ENCODE measurements at places on chromosomes 3 and 15. TPM values are rescaled to one million over a fixed set of nuclear protein-coding genes. Genes with fewer than 3 reads are reported as not detected.

- no peaks in the 10 kb centered on the region for H3K36me3 ChIP-seq
- DNase-seq = no peak
- H3K27ac ChIP-seq = no peak overlapping the region
- no peaks in the 10 kb centered on the region for H3K4me1 ChIP-seq
- H3K27me3 ChIP-seq = no peaks in the 10 kb centered on the region
- no peak overlapping the region for H3K4me3 ChIP-seq
These were observed 66.5 kb upstream of the GPR149 start for GRCh38 chr3:154496540-154496939.

- H3K4me1 ChIP-seq = peaks cover 6% of the 10 kb centered on the region
- DNase-seq = no peak
- H3K27me3 ChIP-seq = no peaks in the 10 kb centered on the region
- H3K36me3 ChIP-seq = peaks cover 25% of the 10 kb centered on the region
- no peak overlapping the region for H3K4me3 ChIP-seq
These were observed 44.6 kb upstream of the LRRC58 start for GRCh38 chr3:120393761-120394160.

GRCh38 chr3:94460931-94461330 is 398.1 kb downstream of the NSUN3 start:
- no peak overlapping the region for H3K4me3 ChIP-seq
- no peak for DNase-seq
- no peaks in the 10 kb centered on the region for H3K36me3 ChIP-seq
- no peaks in the 10 kb centered on the region for H3K27me3 ChIP-seq

DNA sequence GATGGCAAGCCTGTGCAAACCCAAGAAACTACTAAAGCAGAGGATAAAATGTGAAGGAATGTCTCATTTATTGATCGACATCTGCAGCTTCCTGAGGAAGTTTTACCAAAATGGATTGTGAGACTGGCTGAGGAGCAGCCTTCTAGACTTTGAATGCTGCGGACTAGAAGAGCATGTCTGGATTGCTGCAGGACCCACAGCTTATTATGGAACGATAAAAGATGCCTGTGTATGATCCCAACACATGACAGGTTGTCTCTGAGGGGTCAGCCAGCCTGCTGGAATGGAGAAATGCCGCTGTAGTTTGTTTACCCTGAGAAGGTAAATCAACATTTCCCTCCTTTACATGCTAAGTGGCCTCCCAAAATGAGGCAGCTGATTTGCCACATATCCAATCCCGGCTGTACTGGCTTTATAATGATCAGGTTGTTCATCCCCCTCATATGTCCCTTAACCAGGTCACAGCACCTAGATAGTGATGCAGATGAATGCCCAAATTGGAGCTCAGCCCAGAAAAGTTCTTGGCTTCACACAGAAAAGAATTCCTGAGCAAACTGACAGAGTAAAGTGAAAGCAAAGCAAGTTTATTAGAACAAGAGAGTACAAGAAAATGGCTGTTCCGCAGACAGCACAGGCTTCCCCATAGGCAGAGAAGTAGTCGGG is 63.9 kb downstream of the IL12A start:
- H3K4me1 ChIP-seq = peaks cover 4% of the 10 kb centered on the region
- H3K36me3 ChIP-seq = no peaks in the 10 kb centered on the region
- peaks cover 2% of the 10 kb centered on the region for H3K27me3 ChIP-seq
- DNase-seq = no peak
- no peak overlapping the region for H3K4me3 ChIP-seq

GRCh38 chr15:101161656-101162055 is 90.2 kb downstream of the CHSY1 start:
- DNase-seq = no peak
- no peaks in the 10 kb centered on the region for H3K27me3 ChIP-seq
- peaks cover 3% of the 10 kb centered on the region for H3K36me3 ChIP-seq
- no peak overlapping the region for H3K4me3 ChIP-seq
- H3K27ac ChIP-seq = no peak overlapping the region

DNA sequence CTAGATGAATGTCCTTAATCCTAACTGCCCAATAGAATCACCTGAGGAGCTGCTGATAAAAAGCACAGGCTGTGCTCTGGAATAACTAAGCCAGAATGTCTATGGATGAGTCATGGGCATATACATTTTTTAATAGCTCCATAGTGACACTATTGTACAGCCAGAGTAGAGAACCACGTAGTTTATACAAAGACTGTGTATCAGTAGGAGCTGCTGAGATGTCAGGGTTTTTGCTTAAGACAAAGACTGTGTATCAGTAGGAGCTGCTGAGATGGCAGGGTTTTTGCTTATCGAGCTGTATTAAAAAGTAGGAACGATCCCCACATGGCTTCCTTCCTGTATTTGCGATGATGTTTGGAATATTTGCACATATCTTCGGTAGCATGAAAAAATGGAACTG is 137.4 kb downstream of the SV2B start:
- no peaks in the 10 kb centered on the region for H3K36me3 ChIP-seq
- no peak for DNase-seq
- H3K4me1 ChIP-seq = no peaks in the 10 kb centered on the region
- no peak overlapping the region for H3K27ac ChIP-seq
- peaks cover 24% of the 10 kb centered on the region for H3K27me3 ChIP-seq

DNA sequence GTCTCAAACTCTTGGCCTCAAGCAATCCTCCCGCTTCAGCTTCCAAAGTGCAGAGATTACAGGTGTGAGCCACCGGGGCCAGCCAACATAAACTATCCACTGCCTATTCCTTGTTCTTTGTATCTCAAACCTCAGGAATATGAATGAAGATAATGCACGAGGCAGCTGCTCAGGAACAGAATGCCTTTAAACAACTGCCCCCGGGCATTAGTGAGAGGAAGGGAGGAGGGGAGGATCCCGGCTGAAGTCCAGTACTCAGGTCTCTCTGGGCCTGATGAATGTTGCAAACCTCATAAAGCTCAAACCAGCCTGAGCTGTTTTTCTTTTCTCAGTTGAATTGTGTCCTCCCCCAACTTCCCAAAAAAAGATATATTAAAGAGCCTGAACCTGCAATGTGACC is 26.9 kb upstream of the MTMR14 start:
- no peaks in the 10 kb centered on the region for H3K4me1 ChIP-seq
- DNase-seq = no peak
- peaks cover 21% of the 10 kb centered on the region for H3K27me3 ChIP-seq
- H3K4me3 ChIP-seq = no peak overlapping the region
- no peaks in the 10 kb centered on the region for H3K36me3 ChIP-seq

- H3K4me1 ChIP-seq = peaks cover under 1% of the 10 kb centered on the region
- peaks cover 17% of the 10 kb centered on the region for H3K36me3 ChIP-seq
- no peak overlapping the region for H3K4me3 ChIP-seq
- H3K27me3 ChIP-seq = no peaks in the 10 kb centered on the region
- no peak overlapping the region for H3K27ac ChIP-seq
- no peak for DNase-seq
These were observed 16.8 kb downstream of the AP4E1 start for GRCh38 chr15:50925281-50925680.

DNA sequence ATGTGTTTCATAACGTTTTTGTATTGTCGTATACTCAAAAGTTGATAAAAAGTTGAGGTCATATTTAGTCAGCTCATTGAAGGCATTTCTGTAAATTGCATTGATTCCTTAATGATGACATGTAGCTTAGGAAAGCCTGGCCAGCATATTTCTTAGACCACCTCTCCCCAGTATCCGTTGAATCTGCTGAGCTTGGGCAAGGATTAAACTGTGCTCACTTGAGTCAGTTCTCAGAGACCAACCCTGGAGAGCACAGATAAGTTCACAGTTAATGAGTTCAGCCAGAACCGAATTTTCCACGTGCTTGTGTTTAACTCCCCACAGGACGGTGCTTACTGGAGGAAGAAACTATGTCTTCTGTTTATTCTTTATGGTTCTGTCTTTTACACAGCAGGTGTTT is 132.7 kb downstream of the SLC25A26 start:
- H3K36me3 ChIP-seq = no peaks in the 10 kb centered on the region
- H3K4me1 ChIP-seq = peaks cover 5% of the 10 kb centered on the region
- no peak overlapping the region for H3K4me3 ChIP-seq
- H3K27me3 ChIP-seq = no peaks in the 10 kb centered on the region
- no peak overlapping the region for H3K27ac ChIP-seq
- no peak for DNase-seq

DNA sequence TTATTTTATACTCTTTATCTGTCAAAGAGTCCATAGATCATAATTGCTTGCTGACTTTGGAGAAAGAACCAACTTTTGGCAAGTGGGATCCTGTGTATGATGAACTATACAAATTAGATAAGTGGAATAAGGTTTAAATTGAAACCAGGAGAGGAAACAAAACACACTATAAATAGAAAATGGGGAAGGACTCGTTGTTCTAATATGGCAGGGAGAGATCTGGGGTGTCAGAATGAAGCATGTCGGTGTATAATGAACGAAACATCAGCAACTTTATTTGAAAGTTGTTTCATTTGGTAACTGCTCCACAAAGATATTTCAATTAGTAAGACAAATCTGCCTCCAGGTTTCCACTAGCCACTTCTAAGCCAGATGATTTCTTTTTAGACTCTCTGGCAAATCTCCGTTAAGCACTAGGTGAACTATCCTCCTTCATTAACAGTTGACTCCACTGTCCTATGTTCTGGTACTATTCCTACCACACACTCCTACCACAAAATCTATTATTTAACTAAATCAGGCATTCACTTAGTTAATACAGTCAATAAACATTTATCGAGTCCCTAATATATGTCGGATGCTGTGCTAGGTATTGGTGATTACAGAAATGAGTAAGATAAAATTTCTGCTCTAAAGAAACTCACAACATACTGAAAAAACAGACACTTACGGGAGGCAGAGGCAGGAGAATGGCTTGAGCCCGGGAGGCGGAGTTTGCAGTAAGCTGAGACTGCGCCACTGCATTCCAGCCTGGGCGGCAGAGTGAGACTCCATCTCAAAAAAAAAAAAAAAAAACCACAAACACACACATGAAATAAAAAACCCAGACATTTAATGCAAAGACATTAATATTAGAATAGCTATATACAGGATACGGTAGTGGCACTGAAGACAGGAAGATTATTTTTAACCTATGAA is 20.1 kb downstream of the SLC15A2 start:
- H3K27ac ChIP-seq = peak overlapping the region; percentile 73
- DNase-seq = no peak
- peaks cover 4% of the 10 kb centered on the region for H3K36me3 ChIP-seq
- no peak overlapping the region for H3K4me3 ChIP-seq
- H3K4me1 ChIP-seq = peaks cover 15% of the 10 kb centered on the region

DNA sequence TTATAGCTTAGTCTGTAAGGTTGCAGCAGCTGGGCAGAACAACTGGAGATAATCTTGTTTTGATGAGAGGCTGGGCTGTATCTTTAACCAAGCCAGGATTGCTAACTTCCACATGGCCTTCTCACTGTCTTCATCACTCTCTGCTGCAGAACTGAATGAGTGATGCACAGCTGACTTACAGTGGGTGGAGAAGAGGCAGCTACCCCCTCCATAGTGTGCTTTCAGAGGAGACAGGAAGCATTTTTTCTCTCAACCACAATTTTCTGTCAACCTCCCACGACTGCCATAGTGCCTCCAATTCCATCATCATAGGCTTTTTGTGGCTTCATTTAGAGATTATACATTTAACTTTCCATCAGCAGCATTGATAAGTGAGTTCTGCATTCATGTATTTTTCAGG is 168.2 kb downstream of the CLSTN2 start:
- no peaks in the 10 kb centered on the region for H3K4me1 ChIP-seq
- no peak for DNase-seq
- no peak overlapping the region for H3K4me3 ChIP-seq
- H3K27ac ChIP-seq = no peak overlapping the region
- H3K36me3 ChIP-seq = no peaks in the 10 kb centered on the region

- no peaks in the 10 kb centered on the region for H3K27me3 ChIP-seq
- H3K4me1 ChIP-seq = peaks cover 10% of the 10 kb centered on the region
- no peaks in the 10 kb centered on the region for H3K36me3 ChIP-seq
These were observed 12.1 kb downstream of the TMPRSS7 start for GRCh38 chr3:112046599-112046998.

DNA sequence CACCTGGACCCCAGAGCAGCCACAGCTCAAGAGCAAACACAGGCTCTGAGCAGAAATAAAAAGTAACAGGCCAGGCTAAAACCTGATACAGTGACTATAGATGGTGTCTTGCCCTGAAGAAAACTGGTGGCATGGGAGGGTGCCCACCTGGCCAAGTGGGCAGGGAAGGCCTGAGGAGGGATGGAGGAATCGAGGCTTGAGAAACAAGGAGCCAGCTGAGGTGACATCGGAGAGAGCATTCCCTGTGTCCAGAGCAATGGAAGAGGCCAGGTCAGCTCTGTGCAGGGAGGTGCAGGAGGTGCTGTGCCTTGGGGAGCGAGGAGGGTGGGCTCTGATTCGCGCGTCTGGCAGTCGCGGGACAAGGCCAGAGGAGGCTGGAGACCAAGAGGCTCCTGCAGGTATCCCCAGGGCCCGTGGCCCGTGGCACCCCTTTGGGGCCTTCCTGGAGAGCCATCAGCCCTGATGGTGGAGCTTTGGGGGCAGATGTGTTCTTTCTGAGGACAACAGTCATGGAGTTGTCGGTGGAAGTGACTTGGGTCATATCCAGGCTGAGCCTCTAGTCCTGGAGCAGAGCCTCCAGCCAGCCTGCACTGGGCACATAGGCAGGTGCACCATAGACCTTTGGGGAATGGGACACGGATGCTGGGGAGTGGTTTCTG is 56.1 kb downstream of the PLXNA1 start:
- H3K27ac ChIP-seq = no peak overlapping the region
- peaks cover 3% of the 10 kb centered on the region for H3K36me3 ChIP-seq

GRCh38 chr3:49530231-49530630 is 24.0 kb upstream of the BSN start:
- no peaks in the 10 kb centered on the region for H3K27me3 ChIP-seq
- no peak overlapping the region for H3K4me3 ChIP-seq
- H3K27ac ChIP-seq = peak overlapping the region; percentile 22
- peaks cover 5% of the 10 kb centered on the region for H3K4me1 ChIP-seq
- H3K36me3 ChIP-seq = peaks cover 20% of the 10 kb centered on the region

GRCh38 chr15:80501476-80501875 is 97.3 kb downstream of the ARNT2 start:
- H3K36me3 ChIP-seq = peaks cover 12% of the 10 kb centered on the region
- no peak overlapping the region for H3K4me3 ChIP-seq
- H3K27ac ChIP-seq = no peak overlapping the region
- no peaks in the 10 kb centered on the region for H3K4me1 ChIP-seq
- DNase-seq = no peak

GRCh38 chr3:135503065-135503759 is 462.3 kb upstream of the PPP2R3A start:
- H3K27me3 ChIP-seq = peaks cover 17% of the 10 kb centered on the region
- no peak overlapping the region for H3K27ac ChIP-seq

- no peak overlapping the region for H3K4me3 ChIP-seq
- H3K27me3 ChIP-seq = no peaks in the 10 kb centered on the region
- DNase-seq = no peak
- H3K27ac ChIP-seq = no peak overlapping the region
- H3K36me3 ChIP-seq = no peaks in the 10 kb centered on the region
These were observed 24.0 kb upstream of the C3orf70 start for GRCh38 chr3:185176750-185177359.

CEMIP gene
- 1.3 TPM for total RNA-seq

CFAP92 gene
- total RNA-seq = 2.7 TPM

SLC12A1 gene
- total RNA-seq = not detected

MLF1 gene
- total RNA-seq = 20.2 TPM

CKMT1A gene
- total RNA-seq = 4.0 TPM

P2RY14 gene
- total RNA-seq = not detected

CPNE9 gene
- total RNA-seq = 0.69 TPM

SLC6A6 gene
- 28.1 TPM for total RNA-seq

All from progenitor cell of endocrine pancreas (in vitro differentiated cells).